Stimulated activated CD8-positive, alpha-beta memory T cell treated with anti-CD3 and anti-CD28 coated beads, Interleukin-15, amount 100 ng/mL, for 24 hours (primary cell): ENCODE measurements at places on chromosomes 1 and 21.

- DNase-seq: no peak
Measured at GRCh38 chr21:42797522-42797921, 81.8 kb downstream of the WDR4 start.

GRCh38 chr1:10663678-10664035 is 132.8 kb downstream of the CASZ1 start:
- DNase-seq: no peak

- no peak for DNase-seq
Measured at GRCh38 chr1:225694151-225694603, 41.3 kb upstream of the ENAH start.

DNA sequence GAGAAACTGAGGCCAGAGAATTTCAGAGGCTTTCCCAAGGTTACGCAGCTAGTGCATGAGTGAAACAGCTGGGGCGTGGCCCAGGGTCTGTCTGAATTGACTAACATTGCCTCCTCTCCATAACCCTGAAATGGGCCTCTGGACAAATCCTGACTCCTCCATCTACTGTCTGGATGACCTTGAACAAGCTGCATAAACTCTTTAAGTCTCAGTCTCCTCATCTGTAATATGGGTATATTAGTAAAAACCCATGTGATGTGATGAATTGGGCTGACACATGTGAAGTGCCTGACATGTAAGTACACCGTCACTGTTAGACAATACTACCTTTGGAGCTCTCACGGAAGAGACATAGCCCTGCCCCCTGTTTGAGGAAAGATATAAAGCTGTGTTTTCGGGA is 12.3 kb upstream of the FGR start:
- DNase-seq: no peak

DNA sequence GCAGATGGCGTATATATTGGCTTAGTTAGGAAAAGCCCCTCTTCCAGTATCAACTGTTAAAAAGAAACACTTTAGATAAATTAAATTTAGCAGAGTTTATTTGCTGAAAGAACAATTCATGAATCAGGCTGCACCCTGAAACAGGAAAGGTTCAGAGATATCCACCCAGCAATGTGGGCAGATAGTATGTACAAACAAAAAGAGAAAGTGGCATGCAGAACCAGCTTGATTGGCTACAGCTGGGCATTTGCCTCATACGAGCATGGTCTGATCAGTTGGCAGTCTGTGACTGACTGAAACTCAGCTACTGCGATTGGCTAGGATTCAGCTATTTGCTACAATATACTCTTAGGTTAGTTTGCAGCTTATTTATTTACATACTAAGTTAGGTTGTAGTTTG is 98.2 kb downstream of the ZC3H11B start:
- no peak for DNase-seq

GRCh38 chr1:94247138-94248094 is 10.0 kb upstream of the ARHGAP29 start:
- no peak for DNase-seq

GRCh38 chr1:153610811-153611301 is 2.1 kb downstream of the S100A16 start:
- DNase-seq: no peak

DNA sequence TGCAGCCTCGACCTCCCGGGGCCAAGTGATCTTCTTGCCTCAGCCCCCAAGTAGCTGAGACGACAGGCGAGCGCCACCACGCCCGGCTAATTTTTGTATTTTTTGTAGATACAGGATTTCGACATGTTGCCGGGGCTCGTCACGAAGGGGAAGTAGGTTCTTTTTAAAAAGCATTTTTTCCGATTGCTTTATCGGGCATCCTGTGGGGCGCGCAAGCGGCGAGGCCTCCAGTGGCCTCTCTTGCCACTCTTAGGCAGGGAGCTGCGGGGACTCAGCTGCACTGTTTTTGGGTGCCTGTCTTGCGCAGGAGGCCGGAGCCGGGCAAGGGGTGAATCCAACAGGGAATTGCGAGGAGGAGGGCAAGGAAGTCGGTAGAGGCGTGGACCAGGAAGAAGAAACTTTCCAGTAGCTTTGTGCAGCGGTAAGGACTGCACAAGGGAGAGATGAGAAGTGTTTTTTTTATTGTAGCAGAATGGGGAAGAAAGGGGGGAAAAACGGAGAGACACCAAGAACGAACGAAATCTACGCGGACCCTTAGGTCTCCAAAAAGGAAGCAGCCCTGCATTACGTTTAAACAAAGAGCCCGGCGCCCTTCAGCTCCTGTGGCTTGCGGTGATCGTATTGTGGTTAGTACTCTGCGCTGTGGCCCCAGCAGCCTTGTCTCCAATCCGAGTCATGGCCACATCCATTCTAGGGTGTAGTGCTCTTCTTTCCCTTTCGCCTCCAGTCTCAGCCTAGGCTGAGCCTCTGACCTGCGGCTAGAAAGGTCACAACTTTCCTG is 164.8 kb downstream of the PPIAL4G start:
- no peak for DNase-seq

- DNase-seq: no peak
Measured at GRCh38 chr1:5312293-5312674, 657.9 kb downstream of the AJAP1 start.

DNA sequence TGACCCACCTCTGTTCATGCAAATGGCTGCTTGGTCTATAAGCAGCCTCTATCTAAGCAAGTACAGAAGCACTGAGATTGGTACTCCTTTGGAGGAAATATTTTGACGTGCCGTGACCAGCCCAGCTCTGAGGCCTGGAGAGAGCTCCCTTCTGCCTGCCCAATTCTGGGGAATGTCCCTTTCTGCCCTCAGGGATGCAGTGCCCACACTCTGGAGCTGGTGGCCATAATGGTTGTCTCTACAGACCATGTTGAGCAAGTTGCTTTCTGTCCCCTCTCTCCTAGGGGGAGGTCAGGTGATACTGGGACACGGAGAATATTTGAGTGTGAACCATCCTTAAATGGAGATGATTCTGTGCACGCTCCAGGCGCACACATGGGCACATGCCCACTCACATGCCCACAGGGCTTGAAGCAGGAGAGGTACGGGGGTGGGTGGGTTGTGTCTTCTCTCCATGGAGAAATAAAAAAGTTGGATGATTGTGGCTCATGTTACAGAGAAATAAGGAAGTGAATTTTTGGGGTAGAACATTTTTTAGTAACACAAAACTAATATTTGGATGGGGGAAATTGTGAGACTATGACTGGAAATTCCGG is 13.9 kb upstream of the ALPL start:
- DNase-seq: no peak
